ENCODE measurements at places on chromosomes 6 and 20.

GRCh38 chr6:140344142-140344913, 969.9 kb upstream of the CITED2 start:
- DNase-seq: no peak

DNA sequence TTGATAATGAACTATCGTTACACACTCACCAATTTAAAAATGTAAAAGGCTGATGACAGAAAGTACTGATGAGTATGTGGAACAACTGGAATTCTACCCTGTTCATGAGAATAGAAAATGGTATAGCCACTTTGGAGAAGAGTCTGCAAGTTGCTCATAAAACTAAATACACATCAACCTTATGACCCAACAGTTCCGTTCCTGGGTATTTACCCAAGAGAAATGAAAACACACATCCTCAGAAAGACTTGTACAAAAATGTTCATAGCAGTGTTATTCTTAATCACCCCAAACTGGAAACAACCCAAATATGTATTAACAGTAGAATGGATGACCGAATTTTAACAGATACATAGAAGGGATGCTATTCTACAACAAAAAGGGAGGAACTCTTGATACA, 145.7 kb upstream of the LRFN2 start:
- no peak for DNase-seq

DNA sequence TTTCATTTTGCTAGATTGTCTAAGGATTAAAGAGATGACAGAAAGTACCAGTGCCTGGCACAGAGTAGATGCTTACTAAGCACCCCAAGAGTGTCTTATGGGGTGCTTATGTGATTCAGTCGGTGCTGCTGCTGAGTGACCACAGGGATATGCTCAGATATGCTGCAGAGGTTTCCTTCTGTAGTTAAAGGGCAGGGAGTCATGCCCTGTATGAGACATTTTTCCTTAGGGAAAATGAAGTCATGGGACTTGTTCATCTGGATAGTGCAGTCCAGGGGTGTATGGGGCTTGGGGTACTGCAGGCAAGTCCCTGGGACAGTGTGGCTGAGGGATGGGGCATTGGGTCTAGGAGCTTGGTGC, 25.1 kb downstream of the TOX2 start:
- DNase-seq: no peak

GRCh38 chr6:33420491-33421343, 852 bp downstream of the SYNGAP1 start:
- DNase-seq: no peak

GRCh38 chr6:52995913-52996645, 995 bp upstream of the GSTA4 start:
- DNase-seq: peak; percentile 7

GRCh38 chr6:120282005-120282404, 932.4 kb upstream of the MAN1A1 start:
- no peak for DNase-seq

GRCh38 chr20:57061051-57061900, 205.2 kb downstream of the BMP7 start:
- no peak for DNase-seq

DNA sequence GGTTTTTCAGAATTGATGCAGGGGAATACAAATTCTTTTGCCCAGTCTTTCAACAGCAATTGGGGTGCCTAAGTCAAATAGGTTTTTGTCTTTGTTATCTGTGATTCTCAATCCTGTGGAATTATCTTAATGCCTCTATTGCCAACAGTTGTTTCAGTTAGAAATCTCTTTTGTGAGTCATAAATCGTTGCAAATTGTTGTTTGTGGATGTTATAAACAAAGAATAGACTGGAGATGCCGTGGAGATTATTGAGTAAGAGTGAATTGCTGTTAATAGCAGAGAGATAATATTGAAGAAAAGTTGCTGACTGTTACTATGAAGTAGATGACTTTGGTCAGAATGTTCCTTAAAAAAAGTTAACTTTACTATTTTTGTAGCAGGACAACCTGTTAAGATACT, 63.7 kb upstream of the POPDC3 start:
- no peak for DNase-seq

DNA sequence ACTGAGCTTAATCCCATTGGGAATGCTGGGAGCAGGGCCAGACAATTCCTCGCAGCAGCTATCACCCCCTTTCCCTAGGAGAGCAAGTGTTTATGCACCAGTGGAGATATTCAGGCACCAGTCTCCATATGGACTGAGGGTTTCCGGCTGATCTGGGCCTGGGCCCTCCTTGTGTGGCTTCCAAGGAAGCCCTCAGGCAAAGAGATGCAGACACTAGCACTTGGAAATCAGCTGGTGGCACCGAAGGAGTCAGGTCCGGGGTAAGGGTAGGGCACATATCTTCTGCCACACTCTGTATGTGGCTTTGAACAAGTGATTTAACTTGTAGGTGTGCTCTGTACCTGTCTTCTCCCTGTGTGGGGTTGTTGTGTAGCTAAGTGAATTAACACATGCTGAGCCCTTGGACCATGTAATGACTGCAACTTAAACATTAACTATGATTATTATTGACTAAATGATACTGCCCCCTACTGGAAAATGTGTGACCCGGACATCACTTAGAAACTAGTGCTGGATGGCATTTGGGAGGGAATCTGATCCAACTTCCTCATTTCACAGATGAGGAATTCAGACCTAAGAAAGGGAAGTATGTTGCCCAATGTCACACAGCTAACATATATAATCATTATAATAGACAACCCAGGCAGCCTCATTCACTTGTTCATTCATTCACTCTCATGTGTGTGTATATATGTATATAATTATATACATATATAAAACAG, 19.3 kb upstream of the WFDC2 start:
- DNase-seq: no peak

DNA sequence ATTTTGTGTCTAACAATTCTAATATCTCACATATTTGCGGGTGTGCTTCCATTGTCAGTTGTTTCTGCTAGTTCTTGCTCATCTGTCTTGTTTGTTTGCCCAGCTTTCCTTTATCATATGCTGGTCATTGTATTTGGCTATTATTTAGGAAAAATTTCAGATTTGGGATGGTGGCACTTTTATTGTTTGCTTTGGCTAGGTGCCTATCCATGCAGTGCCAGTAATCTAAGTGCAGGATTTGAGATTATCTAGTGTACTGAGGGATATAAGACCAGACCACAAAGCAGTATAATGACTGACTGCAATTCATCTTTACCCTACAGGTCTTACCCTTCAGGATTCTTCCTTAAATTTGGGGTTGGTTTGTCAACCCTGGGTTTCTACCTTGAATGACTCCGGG, 63.9 kb downstream of the NINL start:
- no peak for DNase-seq

GRCh38 chr6:27795697-27796494, 116.3 kb downstream of the OR2B2 start:
- DNase-seq: no peak

- DNase-seq: no peak
These were observed 11.7 kb downstream of the TFEB start for GRCh38 chr6:41723530-41724227.

GRCh38 chr6:34950849-34951248, 61.8 kb downstream of the ANKS1A start:
- no peak for DNase-seq

DNA sequence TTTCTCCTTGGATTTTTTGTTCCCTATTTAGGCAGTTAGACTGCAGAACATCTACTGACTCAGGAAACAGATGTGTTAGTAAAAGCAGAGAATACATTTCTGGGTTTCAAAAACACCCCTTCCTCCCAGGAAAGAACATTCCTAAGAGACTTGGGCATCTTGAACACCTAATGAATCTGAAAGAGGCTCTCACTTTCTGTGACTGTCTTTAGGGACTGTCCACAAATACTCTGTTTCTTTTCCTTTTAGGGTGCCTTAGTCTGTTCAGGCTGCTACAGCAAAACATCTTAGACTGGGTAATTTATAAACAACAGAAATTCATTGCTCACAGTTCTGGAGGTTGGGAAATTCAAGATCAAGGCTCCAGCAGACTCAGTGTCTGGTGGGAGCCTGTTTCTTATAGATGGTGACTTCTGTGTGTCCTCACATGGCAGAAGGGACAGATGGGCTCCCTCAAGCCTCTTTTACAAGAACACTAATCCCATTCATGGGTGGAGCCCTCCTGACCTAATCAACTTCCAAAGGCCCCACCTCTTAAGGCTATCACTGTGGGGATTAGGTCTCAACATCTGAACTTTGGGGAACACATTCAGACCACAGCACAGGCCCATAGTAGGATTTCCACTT, 19.4 kb upstream of the CCN5 start:
- no peak for DNase-seq

DNA sequence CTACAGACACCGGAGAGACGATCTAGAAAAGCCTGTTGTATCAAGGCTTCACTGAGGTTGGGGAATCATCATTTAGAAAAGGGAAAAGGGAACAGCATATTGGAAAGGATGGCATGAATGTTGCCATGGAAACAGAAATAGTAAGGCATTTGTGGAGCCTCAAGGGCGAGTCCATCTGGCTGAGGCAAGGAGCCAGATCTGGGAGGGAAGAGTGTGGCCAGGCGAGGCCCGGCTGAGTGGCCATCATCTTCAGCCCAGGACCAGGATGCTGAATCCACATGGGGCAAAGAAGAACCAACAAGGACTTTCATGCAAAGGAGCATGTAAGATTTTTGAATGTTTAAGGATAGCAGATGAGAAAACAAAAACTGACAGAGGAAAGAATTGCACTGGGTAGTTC, 85.8 kb downstream of the MAP3K5 start:
- DNase-seq: no peak
